Stimulated activated CD8-positive, alpha-beta memory T cell treated with anti-CD3 and anti-CD28 coated beads, Interleukin-4, amount 100 ng/mL, for 1 hour (primary cell): ENCODE measurements at places on chromosomes 5 and 9.

DNA sequence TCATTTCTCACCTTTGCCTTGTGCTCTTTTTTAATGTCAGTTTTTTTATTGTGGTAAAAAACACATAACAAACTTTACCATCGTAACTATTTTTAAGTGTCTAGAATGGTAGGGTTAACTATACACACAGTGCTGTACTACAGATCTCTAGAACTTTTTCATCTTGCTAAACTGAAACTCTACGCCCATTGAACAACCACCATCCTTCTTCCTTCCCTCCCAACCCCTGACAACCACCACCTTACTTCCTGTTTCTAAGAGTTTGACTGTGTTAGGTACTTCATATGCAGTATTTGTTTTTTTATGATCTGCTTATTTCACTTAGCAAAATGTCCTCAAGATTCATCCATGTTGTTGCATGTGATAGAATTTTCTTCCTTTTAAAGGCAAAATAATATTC, 54.9 kb downstream of the PSAT1 start:
- DNase-seq, result no peak

- DNase-seq, result no peak
Observed at GRCh38 chr5:172878933-172879752, 45.1 kb downstream of the ERGIC1 start.

DNA sequence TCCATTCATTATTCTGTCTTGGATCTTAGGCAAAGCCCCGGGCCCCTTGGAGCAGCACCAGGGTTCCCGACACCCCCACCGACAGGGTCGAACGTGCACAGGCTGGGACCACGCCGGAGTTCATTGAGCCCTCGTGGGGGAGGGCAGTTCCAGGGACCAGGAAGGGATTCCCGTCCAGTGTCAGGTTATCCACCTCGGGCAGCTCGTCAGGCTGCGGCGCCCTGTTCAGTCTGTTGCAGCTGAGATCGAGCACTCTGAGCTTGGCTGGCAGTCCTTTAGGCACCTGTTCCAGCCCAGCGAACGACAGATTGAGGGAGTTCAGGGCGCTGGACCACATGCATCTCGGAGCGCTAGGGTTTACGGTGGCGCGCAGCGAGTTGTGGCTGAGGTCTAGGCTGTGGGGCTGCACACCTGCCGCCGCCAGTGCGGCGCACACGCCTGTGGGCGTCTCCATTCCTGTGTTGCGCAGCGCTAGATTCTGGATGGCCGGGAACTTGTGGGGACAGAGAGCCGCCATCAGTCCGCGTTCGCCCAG, 1.1 kb downstream of the CD14 start:
- DNase-seq, result no peak

DNA sequence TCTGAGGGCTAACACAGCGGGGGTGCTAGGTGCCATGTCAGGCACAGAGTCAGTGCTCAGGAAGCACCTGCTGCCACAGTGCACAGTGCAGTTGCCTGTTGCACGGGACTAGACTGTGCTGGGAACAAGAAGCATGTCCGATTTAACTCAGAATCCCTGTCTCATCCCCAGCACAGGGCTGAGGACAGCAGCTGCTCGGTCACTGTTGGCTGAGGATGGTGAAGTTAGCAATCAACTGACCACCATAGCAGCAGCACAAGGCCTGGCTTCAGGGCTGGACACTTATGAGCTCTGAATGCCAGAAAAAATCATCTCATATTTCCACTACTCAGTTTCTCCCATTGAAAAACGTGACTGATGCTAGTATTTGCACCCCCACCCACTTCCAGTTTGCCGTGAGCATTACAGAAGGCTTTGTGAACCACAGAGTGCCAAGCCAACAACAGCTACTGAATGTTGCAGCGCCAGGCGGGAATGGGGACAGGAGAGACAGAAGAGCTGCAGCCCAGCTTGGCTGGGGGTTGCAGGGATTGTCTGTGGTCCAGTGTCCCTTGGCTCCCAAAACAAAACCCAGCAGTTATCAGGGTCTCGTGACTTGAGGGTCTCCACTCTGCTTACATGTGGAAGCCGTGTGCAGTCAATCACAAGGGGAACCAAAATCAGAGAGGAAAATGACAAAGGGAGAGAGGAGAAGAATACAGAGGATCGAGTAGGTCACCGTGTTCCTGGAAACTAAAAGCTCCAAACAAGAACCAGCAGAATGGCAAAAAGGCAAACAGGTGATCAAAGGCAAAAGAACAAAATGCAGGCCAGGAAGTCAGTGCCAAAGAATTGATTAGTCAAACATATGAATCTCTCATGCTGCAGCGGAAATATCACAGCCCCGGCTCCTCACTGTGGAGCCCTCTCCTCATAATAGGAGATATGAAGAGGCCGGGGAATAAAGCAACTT, 155.6 kb downstream of the CRB2 start:
- no peak for DNase-seq

- no peak for DNase-seq
Observed at GRCh38 chr9:137634016-137634415, 15.2 kb downstream of the EHMT1 start.

GRCh38 chr9:69326261-69326660, 1.2 kb downstream of the ENTREP1 start:
- DNase-seq, result no peak

GRCh38 chr9:127493592-127494303, 42.4 kb downstream of the LRSAM1 start:
- DNase-seq, result no peak

- no peak for DNase-seq
Observed at GRCh38 chr5:59099270-59099994, 516.6 kb downstream of the RAB3C start.

DNA sequence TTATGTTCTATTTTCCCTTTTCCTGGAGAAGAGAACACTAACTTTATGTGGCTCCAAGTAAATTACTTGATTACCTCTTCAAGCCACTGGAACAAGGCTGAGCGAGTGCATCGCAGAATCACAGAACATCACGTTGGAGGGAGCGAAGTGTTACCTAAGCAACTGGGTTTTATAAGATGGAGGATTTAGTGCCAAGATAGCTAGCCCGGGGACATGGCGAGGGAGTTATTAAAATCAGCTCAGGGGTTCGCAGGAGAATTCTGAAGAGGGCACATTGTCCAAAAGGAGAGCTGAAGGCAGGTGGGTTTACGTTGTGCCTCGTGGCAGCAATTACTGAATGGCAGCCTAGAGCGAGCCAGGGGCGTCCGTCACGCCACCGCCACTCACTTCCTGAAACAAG, 563.2 kb upstream of the ADAMTS16 start:
- DNase-seq, result no peak

GRCh38 chr9:95750725-95751519, 124.6 kb upstream of the ERCC6L2 start:
- DNase-seq, result no peak

- DNase-seq, result no peak
Observed at GRCh38 chr5:178384816-178385495, 152.4 kb upstream of the PHYKPL start.

DNA sequence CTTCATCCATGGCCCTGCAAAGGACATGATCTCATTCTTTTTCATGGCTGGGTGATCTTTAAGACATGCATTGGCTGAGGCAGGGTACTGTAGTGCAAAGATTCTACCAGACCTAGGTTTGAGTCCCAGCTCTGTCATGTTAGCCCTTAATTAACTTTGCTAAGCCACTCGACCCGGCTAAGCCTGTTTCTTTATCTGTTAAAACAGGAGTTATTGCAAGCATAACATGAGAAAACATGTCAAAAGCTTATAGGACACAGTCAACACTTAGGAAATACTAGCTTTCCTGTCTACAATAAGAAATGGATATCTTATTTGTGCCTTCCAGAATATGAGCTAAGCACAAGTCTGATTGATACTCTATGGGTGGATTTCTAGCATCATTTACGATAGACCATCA, 92.6 kb downstream of the RASEF start:
- no peak for DNase-seq

DNA sequence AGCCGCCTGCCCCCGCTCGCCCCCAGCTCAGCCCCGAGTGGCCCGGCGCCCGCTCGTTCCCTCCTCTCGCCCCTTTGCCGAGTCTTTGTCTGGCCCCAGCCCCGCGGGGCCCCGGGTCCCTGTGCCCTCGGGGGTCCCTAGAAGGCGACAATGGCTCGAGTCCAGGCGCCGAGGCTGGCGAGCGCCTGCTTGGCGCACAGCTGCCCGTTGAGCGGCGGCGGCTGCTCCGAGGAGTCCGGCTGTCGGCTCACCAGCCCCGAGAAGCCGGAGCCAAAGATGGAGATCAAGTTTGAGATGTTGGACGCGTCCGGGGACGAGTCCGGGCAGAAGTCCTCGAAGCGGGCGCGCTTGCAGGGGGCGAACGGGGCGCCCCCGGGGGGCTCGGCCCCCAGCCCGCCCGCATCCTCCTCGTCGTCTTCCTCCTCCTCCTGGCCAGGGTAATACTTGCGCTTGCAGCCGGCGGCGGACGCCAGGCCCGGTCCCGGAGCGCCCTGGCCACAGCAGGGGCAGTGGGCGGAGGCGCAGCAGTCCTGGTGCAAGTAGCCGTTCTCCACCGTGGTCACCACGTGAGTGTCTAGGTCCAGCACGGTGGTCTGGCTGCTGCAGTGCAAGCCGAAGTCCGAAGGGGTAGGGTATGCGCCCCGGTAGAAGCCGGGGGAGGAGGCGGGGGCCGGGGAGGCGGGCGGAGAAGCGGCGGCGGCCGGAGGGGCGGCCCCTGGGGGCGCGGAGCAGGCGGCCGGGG, 1.2 kb downstream of the IER5L start:
- no peak for DNase-seq

GRCh38 chr9:136992819-136993369, 672 bp downstream of the PAXX start:
- DNase-seq, result no peak

GRCh38 chr9:119938871-119939270, 569.6 kb upstream of the BRINP1 start:
- DNase-seq, result no peak

DNA sequence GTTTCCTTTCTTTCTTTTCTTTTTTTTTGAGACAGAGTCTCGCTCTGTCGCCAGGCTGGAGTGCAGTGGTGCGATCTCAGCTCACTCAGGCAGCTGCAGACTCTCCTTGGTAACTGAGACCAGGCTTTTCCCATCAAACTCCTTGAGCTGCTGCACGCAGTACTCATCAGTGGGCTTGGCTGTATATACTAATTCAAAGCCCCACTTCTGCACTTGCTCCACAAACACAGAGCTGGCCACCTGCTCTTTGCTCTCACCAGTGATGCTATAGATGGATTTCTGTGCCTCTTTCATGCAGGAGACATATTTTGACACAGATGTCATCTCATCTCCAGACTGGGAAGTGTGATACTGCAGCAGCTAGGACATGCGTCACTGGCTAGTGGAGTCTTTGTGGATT, 252.7 kb downstream of the AP3B1 start:
- DNase-seq, result no peak

DNA sequence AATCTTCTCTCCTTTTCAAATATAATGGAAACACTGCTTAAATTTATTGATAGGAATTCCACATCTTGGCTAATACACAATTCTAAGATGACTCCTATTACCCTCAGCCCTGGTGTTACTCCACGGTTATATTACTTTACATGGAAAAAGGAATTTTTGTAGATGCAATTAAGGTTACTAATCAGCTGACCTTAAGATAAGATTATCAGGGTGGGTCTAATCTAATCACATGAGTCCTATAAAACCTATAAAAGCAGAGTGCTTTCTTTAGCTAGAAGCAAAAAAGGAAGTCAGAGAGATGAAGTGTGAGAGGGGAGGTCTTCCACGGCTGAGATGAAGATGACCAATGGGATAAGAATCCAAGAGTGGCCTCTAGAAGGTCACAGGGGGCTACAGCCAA, 268.6 kb downstream of the PDE4D start:
- DNase-seq, result no peak

DNA sequence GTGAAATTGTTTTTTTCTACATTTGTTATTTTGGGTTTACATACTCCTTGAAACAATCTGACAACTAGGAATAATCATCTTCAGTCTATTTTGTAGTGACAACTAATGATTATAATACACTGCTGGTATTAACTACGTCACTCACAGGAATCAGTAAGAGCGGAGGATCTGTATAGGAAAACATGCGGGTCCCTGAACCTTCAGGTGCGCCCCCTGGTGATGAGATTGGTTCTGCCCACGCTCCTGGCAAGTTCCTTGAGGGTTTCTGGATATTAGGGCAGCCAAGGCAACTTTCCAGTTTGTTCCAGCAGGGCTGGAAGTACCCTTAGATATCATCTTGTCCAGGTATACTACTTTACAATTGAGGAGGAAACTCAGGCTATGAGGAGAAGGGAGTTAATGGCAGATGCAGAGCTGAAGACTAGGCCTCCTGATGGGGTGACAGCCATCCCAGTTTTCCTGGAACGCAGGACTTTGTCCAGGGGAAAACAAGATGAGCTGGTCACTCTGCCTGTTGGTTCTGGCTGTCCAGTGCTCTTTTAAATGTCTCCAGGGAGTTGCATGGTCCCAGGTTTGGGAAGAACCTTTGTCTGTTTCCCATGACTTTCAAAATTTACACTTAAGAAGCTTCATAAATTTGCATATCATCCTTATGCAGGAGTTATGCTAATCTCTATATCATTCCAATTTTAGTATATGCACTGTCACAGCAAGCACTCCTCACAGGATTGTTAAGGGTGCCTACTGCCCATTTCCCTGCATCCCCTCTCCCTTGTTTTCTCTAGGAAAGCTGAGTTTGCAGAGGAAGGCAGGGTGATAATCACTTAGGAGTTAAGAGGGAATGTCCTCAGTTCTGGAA, 14.9 kb upstream of the WNT8A start:
- DNase-seq, result peak; percentile 32

DNA sequence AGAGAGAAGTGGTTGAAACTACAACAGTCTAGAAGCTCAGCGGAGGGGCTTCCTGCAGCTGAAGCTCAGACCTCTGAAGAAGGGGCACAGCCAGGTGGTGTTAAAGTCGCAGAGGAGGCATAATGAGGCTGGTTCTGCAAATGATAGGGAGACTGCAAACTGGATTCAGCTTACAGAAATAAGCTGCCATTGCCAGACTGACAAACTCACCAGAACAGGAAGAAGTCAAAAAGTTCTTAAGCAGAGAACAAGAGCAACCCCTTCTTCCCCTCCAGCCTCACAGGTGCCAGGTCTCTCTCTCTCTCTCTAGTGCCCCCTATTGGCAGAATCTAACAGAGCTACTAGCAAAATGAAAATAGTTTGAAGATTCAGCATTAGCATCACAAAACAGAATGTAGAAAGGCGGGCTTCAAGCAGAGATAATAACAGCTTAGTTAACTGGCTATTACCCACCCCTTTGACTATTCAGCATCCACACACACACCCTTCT, 76.7 kb downstream of the GRAMD2B start:
- no peak for DNase-seq

DNA sequence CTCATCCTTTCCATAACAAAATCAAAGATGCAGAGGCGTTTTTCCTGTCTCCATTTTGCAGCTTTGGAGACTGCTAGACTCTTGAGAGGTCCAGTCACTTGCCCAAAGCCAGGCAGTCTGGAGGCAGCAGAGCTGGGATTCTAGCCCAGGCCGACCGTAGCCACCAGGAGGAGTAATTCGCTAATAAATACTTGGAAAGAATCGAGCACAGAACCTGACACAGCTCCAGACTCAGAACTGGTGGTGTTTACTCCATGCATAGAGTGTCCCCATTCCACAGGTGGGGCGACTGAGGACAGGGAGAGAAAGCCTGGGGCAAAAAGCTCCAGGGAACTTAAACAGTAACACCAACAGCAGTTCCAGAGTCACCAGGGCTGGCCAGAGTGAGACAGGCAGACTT, 10.7 kb upstream of the CERCAM start:
- no peak for DNase-seq

GRCh38 chr9:117704024-117704575, at the start of gene TLR4:
Gene TLR4 (plus strand): TSS chr9:117704403. CDS start chr9:117704473, 70 bp downstream.
- DNase-seq, result no peak

GRCh38 chr9:124005029-124005771, 6.4 kb upstream of the LHX2 start:
- no peak for DNase-seq
